AG20443 (cell line): ENCODE measurements at places on chromosomes 4 and X.
A peak's percentile ranks its signal among the peaks of the same experiment; 100 is the strongest.

GRCh38 chr4:158778156-158778711, 9.4 kb downstream of the FNIP2 start:
- no peak for DNase-seq

GRCh38 chr4:14023036-14023435, 395.5 kb upstream of the BOD1L1 start:
- peak; percentile 11 for DNase-seq

DNA sequence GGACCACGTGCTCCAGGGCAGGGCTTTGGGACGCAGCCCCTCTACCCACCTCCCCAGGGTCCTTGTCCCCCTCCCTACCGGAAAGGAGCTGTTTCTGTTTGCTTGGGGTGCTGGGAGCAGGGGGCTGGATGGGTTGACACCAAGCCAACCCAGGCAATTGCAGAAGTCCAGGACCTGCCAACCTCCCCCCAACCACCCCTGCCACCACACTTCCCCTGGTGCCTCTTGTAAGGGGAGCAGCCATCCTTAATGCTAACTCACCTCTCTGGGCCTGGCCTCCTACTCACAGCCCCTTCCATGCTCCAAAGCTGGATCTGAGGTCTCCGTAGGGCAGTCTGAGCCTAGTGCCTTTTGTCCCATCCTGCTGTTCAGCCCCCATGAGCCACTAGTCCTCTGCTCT, 631.9 kb downstream of the BCOR start:
- no peak for DNase-seq

GRCh38 chrX:40088299-40088625, 9.5 kb downstream of the BCOR start:
- DNase-seq, result no peak

DNA sequence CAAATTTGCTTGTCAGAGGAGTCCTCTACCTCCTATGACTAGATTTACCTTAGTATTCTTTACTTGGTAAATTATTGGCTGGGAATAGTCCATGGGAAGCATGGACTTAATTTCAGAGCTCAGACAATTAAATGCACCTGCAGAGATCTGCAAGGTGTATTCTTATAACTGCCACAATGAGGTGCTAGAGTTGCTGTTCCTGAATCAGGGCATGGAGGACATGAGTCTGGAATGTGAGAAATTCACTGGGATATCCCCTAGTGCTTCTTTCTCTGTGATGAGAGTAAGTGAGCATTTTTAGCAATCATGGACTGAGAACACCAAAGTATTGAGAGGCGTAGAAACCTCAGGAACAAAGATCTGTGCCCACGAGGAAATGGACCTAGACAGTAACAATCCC, 32.9 kb upstream of the GRID2 start:
- no peak for DNase-seq

DNA sequence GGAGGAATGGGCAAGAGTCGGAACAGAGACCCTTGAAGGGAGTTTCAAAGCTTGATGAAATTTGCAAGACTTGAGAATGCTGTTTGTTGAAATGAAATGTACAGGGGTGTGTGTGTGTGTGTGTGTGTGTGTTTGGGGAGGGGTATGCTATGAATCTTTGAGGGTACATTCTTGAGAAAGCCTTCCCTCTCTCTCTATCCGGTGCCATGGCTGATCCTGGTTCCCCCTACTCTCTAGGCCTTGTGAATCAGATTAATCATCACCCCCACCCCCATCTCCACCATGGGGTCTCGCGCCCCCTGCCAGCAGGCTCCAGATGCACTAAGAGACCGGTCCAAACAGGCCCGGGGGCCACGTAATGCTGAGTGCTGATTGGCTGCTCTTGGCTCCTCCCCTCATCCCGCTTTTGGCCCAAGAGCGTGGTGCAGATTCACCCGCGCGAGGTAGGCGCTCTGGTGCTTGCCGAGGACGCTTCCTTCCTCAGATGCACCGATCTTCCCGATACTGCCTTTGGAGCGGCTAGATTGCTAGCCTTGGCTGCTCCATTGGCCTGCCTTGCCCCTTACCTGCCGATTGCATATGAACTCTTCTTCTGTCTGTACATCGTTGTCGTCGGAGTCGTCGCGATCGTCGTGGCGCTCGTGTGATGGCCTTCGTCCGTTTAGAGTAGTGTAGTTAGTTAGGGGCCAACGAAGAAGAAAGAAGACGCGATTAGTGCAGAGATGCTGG, at the start of gene HTR2C:
HTR2C (plus strand) TSS at position 441 of the 729 bp plus-strand sequence. CDS start 142,851 bp downstream, outside the sequence.
- DNase-seq, result peak; percentile 2

GRCh38 chr4:87310691-87311335, 11.9 kb downstream of the HSD17B13 start:
- no peak for DNase-seq

GRCh38 chrX:136200466-136200865, 50.7 kb downstream of the MAP7D3 start:
- no peak for DNase-seq

DNA sequence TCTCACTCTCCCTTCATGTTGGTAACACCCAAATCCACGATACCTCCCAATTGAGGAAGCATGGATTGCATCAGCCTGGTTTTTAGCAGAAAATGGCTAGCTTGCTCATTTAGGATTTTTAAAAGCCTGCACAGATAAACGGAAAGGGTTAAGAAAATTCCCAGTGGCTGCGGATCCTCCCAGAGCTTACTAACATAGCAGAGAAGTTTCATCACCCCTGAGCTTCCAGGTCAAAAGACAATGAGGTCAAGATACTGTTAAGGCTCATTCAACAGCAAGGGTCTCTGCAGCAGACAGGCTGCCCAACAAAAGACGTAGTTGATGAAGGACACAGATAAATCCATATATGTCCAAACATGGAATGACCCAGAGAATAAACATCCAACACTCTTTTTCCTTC, 220.2 kb downstream of the ASMT start:
- DNase-seq, result no peak

DNA sequence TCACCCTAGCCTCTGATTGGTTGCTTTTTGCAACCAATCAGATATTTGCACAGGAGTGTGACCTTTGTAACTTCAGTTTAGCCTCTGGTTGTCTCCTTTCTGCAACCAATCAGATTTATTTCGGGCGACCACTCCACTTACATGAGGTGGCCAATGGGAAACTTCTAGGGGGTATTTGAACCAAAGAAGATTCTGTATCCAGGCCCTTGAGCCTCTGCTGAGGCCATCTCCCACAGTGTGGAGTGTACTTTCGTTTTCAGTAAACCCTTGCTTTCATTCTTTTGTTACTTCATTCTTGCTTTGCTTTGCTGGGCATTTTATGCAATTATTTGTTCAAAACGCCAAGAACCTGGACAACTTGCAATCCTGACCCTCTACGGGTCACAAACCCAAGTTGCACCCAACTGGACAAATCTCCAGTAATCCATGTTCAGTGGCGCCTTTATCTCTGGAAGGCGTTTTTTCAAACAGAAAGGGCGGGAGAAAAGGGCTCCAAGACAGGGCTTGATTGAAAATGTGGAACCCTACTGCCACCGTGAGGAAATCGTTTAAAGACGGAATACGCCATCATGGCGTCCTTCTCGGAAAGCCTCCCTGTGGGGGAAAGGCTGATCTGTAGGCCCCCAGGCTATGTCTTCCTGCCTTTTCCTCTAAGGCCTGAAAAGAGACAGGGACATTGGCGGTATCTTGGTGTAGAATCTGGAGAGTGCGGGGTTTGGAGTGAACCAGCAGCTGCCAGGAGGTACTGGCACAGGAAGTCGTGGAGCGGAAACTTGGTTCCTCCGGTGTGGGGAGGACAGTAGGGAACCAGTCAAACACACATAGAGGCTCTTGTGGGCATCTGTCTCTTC, 184.6 kb downstream of the OR13H1 start:
- no peak for DNase-seq

DNA sequence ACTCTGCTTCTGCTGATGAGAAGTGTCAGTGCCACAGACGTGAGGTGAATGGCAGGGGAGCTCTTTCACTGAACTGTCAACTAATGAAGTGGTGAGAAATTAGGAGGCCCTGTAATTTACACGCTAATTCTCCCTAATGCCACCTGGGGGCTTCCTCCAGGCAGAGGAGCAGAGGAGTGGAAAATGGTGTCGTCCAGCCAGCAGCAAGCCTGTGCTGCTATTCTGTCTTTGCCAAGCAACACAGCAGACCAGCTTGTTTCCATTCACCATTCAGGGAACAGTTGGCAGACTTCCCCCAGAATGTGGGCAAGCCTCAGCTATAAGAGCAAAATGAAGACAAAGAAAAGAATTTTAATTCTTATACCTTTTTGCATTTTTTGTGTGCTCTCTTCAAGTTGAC, 245.2 kb upstream of the TET2 start:
- DNase-seq, result no peak

DNA sequence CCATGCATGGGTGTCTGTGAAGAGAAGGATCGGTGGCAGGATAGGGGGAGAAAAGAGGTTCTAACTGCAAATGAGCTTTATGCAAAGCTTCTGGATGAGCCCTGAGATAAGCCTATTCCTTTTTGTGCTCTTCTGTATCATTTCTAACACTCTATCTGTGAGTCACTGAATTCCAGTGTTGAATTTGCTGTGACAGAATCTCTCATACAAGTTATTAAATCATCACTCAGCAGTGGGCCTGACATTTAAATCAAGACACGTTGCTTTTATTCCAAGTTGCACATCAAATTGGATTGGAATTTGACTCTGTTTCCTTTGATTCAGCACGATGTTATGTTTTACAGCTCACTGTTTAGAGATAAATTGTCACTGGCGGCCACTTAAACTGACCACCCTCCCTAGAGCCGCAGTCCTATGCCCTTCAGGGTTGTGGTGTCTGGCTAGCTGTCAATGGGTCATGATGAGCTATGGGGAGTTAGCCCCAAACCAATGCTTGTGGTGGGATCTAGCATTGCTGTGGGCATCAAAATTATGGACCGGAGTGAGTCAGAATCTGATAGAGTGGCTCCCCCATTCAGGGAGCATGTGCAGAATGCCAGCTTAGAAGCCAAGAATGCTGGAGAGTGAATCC, 42.7 kb downstream of the LHFPL1 start:
- DNase-seq, result peak; percentile 79

DNA sequence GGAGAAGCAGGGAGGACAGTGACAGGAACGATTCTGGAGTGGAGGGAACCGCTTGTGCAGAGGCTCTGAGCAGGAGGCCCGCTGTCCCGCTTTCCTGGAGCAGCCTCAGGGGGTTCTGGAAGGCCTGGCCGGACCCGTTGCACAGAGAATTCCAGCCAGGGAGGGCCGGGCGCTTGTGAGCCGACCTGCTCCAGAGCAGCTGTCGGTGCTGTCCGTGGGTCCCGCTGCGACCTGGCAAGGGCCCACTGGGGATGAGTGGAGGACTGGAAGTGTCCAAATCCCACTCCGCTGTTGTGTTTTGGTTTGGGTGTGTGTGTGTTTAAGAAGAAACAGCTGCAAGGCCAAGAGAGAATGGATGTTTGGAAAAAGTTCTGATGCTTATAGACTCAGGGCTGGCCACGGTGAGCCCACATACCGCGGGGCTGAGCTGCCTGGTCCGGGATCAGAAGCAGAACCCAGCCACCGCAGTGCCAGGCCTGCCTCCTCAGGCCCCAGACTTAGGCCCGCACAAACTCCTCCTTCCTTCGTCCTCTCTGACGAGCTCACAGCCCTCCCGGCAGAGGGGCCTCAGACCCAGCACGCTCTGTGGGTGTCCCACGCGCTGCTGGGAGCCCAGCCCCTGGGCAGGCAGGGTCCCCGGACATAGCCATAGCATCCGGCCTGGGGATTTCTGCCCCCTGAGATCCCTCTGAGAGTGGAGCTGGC, 73.9 kb downstream of the HTRA3 start:
- DNase-seq, result peak; percentile 22

GRCh38 chr4:40196724-40197281, at the start of gene RHOH:
TSS of gene RHOH (plus strand) at chr4:40197031. CDS start at chr4:40243387, 46,356 bp downstream.
- DNase-seq, result no peak

GRCh38 chr4:87112063-87112462, 108.4 kb downstream of the KLHL8 start:
- DNase-seq, result no peak

- DNase-seq, result no peak
These were observed 209.5 kb downstream of the PCDH7 start for GRCh38 chr4:30929649-30930048.

GRCh38 chr4:1368421-1369090, 21.5 kb downstream of the UVSSA start:
- DNase-seq, result no peak

GRCh38 chr4:2416564-2417225, 1.8 kb downstream of the ZFYVE28 start:
- peak; percentile 56 for DNase-seq

- no peak for DNase-seq
These were observed 430.6 kb downstream of the DTHD1 start for GRCh38 chr4:36712013-36712412.
